ENCODE measurements at places on chromosomes 5 and 9.

DNA sequence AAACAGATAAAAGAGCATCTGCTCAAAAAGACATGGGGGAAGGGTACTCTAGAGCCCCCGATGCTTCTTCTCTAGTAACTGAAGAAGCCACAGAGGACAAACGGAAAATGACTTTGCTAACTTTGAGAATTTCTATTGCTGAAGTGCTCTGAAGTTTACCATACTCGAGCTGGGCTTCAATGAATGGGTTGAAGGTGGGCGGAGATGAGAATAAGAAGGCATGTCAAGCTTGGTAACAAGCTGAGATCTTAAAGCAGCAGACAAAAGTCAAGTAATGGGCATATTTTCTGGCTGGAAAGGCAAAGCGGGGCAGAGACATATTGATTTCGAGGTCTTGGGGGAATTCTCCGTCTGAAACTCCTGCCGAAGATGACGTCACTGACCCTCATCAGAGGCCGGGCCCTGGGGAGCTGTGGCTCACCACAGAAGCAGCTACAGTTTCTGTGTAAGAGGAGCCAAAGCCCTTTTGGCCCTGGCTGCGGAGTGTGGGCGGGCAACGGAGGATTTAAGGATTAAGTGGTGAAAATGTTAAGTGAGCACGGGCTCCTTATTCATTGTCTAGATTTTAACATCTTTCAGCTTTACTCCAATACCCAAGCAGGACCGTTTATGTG lies 115.8 kb upstream of the SLIT3 start:
- no peak for DNase-seq

DNA sequence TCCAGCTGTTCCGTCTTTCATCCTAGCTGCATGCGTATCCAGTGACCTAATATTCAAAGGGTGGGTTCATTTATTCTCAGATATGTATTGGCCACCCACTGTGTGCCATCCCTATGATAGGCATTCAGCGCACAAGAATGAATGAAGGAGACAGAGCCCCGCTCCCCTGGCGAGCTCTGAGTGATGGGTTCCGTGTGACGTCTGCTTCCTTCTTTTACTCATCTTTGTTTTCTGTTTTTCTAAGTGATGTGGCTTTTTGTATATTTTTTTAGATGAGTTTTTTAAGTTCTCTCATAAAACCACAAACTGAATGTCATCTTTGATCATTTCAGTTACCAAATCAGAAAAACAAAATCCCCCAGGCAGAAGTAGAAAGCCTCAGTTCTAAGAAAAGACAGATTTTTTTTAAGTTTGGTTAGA lies 168.3 kb upstream of the OTULINL start:
- peak; percentile 44 for DNase-seq

DNA sequence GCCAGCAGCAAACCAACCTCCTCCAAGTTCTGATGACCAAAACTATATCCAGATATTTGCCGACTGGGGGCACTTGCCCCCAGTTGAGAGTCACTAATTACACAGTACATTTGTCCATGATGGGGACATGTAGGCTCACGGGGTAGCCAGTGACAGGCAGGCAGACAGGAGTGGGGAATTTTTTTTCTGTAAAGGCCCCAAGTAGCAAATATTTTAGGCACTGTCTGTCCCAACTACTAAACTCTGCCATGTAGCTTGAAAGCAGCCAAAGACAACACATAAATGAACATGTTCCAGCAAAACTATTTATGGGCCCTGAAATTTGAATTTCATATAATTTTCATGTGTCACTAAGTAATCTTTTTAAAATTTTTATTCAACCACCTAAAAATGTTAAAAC lies 80.7 kb downstream of the GRIA1 start:
- DNase-seq = no peak

GRCh38 chr5:132013006-132013689 lies 1.7 kb upstream of the ACSL6 start:
- DNase-seq = no peak

DNA sequence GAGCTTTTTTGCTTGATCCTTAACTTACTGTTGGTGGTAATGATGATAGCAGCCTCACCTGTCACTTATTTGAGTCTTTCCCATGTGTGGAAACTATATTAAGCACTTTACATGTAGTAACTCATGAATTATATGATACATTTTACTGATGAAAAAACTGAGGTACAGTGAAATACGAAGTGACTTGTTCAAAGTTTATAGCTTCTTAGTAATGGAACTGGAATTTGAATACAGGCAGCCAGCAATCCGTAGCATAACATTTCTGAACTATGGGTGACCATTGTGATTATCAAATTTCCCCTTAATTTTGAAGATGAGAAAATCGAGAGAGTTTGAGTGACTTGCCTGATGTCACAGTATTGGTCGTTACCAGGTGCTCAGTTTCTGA lies 17.3 kb downstream of the SCAMP1 start:
- DNase-seq = no peak

DNA sequence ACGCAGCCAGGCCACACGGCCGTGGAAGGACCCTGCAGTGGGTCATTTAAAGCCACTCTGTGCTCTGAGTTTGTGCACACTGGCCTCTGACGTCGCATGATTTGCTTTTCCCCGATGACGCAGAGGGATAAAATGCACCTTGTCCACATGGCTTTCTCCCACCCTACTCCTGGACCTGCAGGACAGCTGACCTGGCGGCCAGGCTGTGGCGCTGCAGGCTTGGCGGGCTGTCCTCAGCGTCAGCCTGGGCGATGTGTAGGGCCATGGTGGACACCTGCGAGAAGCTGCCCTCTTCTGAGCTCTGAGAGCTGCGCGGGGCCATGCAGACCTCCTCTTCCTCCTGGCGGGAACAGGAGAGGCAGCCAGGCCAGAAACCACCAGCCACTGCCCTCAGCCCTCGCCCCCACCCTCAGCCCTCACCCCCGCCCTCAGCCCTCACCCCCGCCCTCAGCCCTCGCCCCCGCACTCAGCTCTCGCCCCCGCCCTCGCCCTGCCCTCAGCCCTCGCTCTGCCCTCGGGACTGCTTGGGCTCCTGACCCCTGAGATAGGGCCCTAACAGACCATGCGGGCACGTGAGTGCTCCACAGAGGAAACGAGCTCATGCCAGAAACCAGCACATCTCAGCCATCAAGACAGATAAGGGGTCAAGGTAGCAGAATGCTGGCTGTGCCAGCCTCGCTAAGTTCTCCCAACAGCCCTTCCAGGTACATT lies 20.0 kb upstream of the SCGB3A1 start:
- DNase-seq = no peak

- DNase-seq = no peak
These were observed 175.8 kb upstream of the GAS1 start for GRCh38 chr9:87122947-87123685.

DNA sequence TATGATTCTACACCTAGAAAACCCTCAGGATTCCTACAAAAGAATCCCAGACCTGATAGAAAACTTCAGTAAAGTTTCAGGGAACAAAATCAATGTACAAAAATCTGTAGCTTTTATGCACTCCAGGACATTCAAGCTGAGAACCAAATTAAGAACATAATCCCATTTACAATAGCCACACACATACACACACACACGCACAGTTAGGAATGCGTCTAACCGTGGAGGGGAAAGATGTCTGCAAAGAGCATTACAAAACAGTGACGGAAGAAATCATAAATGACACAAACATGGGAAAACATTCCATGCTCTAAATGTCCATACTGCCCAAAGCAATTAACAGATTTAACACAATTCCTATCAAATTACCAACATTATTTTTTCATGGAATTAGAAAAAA lies 51.4 kb upstream of the CAST start:
- DNase-seq = no peak

- DNase-seq = no peak
These were observed 84.9 kb upstream of the PTGER4 start for GRCh38 chr5:40594811-40595210.

DNA sequence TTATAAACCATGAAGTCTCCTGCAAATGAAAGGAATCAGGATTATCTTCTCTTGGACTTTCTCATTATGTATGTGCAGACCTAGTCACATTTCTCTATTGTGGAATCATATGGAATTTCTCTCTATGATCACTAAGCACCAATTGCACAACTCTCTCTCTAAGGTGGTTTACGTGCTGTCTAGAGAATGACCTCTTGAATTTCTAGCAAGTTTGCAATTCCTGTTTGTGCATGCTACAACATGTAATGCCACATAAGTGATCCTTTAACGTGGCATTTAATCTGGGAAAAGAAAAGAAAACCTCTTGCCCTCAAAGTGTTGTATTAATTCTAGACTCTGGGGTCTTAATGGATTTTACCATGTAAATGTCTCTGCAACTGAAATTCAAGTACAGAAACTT lies 5.0 kb upstream of the PPP2R2B start:
- DNase-seq = no peak
